ENCODE measurements at places on chromosomes 2 and 18.

- DNase-seq = no peak
These were observed 344.2 kb downstream of the ERBB4 start for GRCh38 chr2:212194396-212194795.

GRCh38 chr18:36509646-36510197 is 212.2 kb downstream of the FHOD3 start:
- no peak for DNase-seq

DNA sequence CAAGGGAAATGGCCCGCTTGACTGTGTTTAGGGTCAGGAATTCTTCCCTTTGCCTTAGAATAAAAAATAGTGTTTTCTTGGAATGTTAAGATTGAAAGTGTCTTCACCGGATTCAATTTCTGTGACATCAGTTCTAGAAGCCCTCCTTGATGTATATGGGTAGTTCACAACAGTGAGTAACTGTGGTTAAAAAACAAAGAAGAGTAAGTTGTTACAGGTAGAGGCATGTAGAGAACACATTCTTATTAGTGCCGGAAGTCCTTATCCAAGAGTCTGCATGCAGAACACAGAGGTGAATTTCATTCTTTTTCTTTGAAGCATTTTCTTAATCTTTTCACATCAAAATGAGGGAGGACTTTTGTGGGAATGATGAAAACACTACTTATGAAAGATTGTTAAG is 105.5 kb downstream of the FMNL2 start:
- DNase-seq = no peak

DNA sequence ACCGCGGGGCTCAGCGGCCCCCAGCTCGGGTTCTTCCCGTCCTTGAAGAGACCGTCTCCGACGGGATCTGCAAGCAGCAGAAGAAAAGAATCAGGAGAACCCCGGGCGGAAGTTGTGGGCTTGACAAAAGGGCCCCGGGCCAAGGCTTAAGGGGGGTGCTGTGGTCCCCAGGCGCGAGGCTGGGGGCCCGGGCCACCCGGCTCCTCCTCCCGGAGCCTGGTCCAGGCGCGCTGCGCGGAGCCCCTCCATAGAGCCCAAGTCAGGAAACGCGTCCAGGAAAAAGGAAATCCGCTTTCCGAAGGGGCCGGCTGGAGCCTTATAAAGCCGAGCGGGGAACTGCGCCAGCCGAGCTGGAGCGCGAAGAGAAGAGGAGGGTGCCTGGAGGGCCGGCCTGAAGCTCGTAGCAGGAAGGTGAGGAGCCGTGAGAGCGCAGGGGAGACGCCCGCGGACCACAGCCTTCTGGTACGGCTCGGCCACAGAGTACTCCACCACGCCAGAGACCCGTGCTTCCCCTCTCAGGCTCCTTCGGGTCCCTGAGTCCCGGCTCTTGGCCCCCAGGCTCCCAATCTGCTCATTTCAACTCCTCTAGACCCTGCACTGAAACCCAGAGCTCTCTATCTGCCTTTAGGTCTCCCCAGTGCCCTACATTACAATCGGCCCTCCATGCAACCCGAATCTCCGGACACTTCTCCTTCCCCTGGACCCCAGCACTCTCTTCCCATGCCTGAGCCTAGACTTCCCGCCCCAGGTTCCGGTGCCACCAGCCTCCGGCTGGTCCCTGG is 554 bp downstream of the FEV start:
- no peak for DNase-seq

GRCh38 chr2:201953396-201953795 is 80.3 kb upstream of the FZD7 start:
- DNase-seq = no peak

- DNase-seq = no peak
These were observed 95.3 kb upstream of the NFATC1 start for GRCh38 chr18:79300413-79300812.

DNA sequence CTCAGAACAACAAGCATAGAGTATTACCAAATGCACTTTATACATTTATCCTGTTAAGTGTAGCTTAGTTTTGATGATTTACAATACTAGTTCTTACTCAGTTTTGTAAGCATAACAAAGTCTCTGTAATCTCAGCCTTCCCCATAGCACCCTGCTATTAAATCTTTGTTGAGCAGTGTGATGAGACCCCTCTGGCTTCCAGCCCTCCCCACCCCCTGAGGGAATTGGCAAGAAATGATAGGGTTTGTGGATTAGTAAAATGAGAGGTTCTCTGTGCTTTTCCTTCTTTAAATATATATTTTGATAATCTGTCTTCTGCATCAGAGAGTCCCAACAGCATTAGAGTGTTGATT is 37.2 kb downstream of the ZNF521 start:
- DNase-seq = no peak

- DNase-seq = no peak
These were observed 819.8 kb upstream of the ID2 start for GRCh38 chr2:7861910-7862702.

DNA sequence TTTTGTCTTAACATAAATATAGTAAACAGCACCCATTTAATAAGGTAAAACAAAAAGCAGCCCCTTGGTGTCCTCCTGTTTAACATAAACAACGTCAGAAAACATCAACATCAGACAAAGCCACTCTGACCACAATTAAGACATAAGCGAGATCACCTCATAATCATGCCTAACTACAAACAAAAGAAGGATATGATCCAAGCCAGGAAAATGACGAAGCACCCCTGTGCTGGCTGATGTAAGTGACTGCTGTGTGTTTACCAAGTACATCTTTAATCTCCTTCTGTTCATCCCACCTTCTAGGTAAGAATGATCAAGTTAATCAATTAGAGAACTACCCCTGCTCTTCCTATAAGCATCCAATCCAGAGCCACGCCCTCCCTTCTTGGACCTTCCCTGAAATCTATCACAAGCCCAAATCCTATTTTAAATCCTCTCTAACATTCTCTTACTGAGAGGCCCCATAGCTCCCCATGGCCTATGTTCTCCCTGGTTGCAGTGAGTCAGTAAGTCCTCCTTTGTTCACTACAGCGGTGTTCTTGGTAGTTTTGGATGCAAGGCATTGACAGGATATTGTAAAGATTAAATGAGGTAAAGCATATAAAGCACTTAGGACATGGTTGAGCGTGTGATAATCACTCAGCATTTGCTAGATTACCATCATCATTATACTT is 424.2 kb downstream of the TSN start:
- DNase-seq = no peak

DNA sequence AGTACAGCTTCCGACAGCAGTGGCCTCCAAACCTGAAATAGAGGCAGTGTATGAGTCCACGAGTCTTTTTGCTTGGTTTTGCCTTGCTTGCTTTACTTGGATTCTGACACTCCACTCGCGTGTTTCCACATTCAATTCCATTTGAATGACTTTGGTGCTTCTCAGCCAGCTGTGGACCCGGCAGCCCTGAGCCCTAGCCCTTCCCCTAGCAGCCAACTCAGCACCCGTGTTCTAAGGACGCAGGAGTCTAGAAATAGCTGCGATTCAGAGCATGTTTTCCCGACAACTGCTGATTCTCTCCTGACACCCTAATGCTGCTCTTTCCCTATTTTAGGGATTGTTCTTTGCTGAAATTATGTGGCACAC is 20.6 kb downstream of the LRRFIP1 start:
- DNase-seq = no peak

DNA sequence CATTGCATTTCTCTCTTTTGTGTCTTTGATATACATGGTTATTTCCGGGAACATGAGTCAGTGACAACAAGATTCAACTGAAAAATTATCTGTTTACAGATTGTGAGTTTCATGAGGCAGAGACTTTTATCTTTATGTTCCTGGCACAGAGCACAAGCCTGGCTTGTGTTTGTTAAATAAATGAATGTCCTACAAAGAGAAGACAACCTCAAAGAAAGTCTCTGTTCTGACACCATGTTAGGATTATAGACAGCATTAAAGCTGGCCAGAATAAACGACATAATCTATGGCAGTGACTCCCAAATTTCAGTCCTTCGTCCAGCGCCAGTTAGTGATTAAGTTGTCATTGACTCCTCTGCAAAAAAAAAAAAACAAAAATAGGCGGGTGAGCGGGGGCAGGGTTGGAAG is 97.4 kb upstream of the DNAJC10 start:
- peak; percentile 33 for DNase-seq

GRCh38 chr2:152920846-152921245 is 202.4 kb downstream of the ARL6IP6 start:
- DNase-seq = peak; percentile 4
